ENCODE measurements at places on chromosomes 7 and 10.

- DNase-seq, result no peak
Measured at GRCh38 chr7:30788640-30789333, 17.6 kb downstream of the MINDY4 start.

DNA sequence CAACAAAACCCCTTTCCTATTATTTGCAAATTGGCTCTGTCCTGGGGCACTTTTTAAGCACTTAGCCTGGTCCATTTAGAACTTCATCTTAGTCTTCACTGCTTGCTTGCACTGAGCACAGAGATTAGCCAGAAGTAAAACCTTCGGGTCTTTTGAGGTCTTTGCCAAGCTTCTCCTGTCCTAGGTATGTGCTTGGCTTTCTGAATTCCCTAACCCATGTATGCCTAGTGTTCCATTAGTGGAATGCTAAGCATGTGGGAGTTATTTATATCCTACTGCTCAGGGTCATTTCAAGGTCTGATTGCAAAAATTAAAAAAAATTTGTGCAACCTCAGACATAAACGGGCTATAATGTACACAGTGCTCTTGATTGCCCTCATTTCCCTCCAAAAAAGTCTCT, 18.0 kb downstream of the ZNF37A start:
- no peak for DNase-seq

GRCh38 chr10:4733150-4733842, 92.7 kb upstream of the AKR1E2 start:
- DNase-seq, result no peak

GRCh38 chr10:12073526-12073925, 4.8 kb downstream of the DHTKD1 start:
- no peak for DNase-seq

GRCh38 chr10:50563906-50564305, 59.9 kb downstream of the SGMS1 start:
- DNase-seq, result no peak

- DNase-seq, result no peak
Measured at GRCh38 chr10:12730809-12731519, 270.5 kb downstream of the CCDC3 start.

GRCh38 chr7:128247640-128248194, 6.6 kb downstream of the LEP start:
- DNase-seq, result no peak
